ENCODE measurements at places on chromosomes 6 and 20.
A peak's percentile ranks its signal among the peaks of the same experiment; 100 is the strongest.

- no peak for DNase-seq
Measured at GRCh38 chr20:3721912-3722311, 9.5 kb upstream of the SIGLEC1 start.

DNA sequence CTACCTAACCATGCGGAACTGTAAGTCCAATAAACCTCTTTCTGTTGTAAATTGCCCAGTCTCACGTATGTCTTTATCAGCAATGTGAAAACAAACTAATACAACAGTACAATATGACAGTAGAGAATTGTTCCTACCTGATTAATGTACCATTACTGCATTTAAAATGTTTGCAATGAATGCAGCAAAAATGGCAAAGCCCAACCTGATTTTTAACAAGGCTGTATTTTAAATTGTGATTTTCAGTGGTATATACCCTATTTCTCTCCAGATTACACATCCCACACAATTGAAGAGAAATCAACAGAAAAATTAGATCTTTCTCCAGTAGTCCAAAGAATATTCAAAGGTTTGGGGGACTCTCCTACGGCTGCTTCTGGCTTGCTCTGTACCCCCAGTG, 3.3 kb upstream of the PCSK2 start:
- DNase-seq = no peak

- no peak for DNase-seq
Measured at GRCh38 chr20:41135888-41136679, 1.3 kb upstream of the PLCG1 start.

DNA sequence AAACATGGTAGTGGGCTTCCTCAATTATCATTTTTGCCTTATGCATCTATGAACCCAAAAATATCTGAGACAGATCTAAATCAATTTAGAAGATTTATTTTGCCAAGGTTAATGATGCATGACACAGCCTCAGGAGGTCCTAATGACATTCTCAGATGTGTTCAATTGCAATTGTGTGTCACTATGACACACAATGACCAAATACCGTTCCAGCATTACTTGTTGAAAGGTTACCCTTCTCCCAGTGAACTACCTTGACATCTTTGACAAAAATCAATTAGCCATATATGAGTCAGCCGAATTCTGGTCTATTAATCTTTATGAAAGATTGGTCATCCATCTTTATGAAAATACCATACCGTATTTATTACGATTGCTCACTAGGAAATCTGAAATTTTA, 592.5 kb upstream of the GJE1 start:
- DNase-seq = no peak

- no peak for DNase-seq
Measured at GRCh38 chr6:39213195-39213920, 15.9 kb downstream of the KCNK5 start.

DNA sequence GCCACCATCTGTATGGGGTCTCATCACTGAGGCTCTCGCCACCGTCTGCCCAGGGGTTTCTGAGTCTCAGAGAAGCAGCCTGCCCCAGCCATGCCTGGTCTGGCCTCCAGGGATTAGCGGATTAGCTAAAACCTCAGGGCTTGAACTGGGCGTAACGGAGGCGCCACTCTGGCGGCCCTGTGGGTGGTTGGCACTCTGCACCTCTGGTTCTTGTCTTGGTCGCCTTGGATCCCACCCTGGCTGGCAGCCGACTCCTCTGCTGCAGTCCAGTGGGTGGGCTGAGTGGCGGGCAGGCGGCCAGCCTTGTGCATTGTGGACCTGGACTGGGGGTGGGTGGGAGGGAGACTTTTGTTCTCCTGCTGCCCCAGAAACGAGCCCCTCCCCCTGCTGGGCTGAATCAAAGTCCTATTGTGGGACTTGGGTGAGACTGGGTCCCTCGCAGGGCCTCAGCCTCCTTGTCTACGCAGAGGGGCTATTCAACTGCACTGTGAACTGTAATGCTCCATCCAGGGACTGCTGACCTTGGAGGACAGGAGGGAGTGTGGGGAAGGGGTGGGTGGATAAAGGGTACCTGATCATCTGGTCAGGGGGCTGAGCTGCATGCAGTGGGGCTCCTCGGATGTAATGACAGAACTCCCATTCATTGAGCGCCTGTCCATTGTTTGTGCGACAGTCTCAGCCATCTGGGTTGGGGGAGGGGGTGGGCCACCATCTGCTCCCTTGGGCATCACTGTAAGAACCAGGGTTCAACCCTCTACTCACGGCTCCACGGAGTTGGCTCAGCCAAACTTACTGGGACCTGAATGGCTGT, 23.9 kb downstream of the SUN5 start:
- DNase-seq = no peak

DNA sequence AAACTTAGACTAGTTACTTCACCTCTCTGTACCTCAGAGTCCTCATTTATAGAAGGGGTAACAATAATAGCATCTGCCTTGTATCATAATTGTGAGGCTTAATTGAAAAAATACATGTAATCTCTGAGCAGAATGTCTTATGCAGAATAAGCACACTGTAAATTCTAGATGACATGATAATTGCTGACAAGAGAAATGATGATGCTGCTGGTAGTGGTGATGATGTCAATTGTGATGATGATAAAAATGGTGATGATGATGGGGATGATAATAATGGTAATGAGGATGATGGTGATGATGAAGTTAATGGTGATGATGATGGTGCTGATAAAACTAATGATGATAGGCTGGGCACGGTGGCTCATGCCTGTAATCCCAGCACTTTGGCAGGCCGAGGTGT, 346.1 kb upstream of the CDH4 start:
- DNase-seq = no peak

DNA sequence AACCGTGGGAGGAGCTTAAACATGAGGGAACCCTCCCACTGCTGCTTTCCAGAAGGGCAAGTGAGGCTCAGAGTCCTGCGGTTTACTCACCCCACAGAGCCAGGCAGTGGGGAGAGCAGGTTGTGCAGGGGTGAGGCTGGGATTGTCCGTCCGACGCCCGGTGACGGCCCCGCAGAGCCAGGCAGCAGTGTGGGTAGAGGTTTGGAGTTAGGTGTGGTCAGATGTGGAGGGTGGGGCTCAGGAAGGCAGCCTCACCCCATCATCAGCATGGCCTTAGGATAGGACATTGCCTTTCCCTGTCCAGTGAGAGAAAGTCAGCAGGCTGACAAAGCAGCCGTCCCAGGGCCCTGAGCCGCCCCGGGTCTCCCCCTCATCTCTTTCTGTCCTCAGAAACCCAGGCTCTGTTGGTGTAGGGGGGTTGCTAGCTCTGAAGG, 234.6 kb downstream of the DLL1 start:
- DNase-seq = no peak

GRCh38 chr6:127832381-127832780, 68.5 kb downstream of the THEMIS start:
- DNase-seq = no peak

DNA sequence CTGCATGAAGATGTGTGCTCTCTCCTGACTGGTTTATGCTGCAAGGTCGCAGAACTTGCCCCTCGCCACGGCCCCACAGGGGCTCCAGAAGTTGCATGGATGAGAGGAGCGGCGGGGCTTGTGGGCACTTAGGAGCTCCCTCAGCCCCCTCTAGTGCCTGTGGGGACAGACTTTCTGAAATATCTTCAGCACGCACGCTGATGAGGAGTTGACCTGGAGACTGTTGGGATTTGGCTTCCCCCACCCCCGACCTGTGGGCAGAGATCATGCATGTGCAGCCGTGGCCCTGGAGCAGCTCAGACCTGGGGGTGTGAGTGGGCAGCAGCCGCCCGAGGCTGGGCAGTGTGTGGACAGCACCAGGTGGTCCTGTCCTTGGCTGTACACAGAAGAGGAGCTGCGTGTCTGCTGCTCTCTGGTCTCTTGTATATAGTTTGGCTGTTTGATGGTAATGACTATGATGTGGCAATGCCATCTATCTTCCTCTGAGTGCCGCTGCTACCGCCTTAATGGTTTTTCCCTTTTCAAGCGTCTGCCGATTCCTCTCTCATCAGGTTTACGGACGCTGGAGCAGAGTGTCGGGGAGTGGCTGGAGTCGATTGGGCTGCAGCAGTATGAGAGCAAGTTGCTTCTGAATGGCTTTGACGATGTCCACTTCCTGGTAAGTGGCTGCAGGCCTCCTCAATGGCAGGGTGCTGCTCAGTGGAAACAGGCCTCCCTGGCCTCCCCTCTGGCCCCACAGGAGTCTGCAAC, 81.4 kb downstream of the TCP11 start:
- DNase-seq = no peak

DNA sequence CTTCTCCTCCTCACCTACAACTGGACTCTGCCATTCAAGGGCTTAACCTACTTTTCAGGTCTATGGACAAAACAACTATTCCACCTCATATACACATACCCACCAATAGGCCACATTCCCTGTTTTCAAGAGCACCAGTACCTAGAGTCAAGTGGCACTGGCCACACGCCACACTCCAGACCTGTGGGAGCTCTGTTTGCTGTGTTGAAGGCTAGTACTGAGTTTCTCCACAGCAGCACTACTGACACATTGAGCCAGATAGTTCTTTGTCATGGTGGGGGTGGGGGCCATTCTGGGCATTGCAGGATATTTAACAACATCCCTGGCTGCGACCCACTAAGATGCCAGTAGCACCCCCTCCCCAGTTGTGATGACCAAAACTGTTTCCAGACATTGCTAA, 84.1 kb downstream of the RALGAPA2 start:
- no peak for DNase-seq

GRCh38 chr6:167275436-167275835, 15.7 kb upstream of the UNC93A start:
- no peak for DNase-seq

DNA sequence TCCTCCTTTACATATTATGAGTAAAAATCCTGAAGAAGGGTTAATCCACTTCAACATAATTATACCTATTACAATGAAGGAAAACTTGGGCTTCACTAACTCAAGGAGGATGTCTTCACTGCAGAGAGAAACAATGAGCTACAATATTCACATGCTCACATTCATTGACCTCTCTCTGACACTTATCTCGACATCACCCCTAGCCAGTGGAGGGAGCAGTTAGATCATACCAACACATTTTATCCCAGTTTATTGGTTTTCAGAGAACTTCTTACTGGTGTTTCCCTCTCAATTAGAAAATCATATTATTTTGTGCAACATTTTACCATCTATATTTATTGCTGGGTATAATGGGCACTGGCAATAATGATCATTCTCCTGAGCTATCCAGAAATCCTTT, 646.5 kb downstream of the TENT5A start:
- DNase-seq = no peak

GRCh38 chr6:162289972-162290371, 437.6 kb downstream of the PRKN start:
- no peak for DNase-seq

- DNase-seq = no peak
Measured at GRCh38 chr20:32448306-32449056, 90.3 kb downstream of the ASXL1 start.

GRCh38 chr6:15368186-15368585, 122.3 kb downstream of the JARID2 start:
- no peak for DNase-seq

DNA sequence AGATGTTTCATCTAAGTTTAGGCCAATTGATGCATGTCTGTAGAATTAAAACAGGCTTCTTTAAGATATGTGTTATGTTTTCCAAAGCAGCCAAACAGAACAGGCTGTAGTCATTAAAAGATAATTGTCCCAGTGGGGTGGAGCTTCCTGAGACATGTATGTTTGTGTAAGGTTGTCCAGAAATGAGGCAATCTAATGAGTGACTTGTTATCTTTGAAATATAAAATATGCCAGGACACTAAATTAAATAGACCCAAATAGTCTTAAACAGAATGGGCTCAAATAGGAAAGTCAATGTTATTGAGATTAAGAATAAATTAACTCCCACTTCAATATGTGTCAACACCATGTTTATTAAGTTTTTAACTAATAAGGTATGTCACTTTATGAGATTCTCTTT, 204.7 kb upstream of the RNF217 start:
- DNase-seq = no peak

- no peak for DNase-seq
Measured at GRCh38 chr6:1609041-1609647, 571 bp upstream of the FOXC1 start.

- DNase-seq = no peak
Measured at GRCh38 chr6:13765570-13765969, 48.8 kb downstream of the MCUR1 start.

GRCh38 chr20:61861054-61861841, 204.4 kb downstream of the TAF4 start:
- no peak for DNase-seq

DNA sequence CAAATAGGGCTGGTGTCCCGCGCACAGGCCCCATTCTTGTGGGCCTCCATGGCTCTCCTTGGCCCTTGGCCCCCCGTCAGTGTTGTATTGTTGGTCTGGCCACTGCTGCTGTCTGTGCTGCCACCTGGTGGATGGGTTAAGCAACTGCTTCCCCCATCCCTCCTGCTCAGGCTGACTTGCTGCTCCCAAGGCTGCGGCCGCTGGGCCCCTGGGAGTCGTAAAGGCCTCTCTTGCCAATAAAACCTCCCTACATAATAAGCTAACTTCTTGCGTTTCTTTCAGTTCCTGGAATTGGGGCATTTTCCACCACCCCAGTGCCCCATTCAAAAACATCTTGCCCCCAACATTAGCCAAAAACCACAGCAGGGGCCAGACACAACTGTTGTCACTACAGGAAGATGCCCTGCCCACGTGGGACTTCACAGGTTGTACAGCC, 27.1 kb downstream of the CD83 start:
- peak; percentile 65 for DNase-seq

DNA sequence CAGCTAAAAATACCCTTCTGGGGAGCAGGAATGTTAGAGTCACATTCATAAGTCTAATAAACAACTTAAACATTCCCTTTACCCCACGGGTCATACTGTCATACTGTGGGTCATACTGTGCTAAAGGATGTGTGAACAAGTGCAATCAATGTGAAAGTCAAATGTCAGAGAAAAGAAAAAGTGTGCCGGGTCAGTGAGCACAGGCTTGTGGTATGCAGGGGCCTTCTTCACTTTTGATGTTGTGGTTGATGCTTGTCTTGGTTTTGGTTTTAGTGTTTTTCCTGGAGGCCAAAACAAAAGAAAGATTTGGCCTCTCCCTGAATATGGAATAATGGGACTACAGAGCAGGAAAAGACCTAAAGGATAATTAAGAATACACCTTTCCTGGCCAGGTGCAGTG, 267.9 kb upstream of the PLN start:
- no peak for DNase-seq

DNA sequence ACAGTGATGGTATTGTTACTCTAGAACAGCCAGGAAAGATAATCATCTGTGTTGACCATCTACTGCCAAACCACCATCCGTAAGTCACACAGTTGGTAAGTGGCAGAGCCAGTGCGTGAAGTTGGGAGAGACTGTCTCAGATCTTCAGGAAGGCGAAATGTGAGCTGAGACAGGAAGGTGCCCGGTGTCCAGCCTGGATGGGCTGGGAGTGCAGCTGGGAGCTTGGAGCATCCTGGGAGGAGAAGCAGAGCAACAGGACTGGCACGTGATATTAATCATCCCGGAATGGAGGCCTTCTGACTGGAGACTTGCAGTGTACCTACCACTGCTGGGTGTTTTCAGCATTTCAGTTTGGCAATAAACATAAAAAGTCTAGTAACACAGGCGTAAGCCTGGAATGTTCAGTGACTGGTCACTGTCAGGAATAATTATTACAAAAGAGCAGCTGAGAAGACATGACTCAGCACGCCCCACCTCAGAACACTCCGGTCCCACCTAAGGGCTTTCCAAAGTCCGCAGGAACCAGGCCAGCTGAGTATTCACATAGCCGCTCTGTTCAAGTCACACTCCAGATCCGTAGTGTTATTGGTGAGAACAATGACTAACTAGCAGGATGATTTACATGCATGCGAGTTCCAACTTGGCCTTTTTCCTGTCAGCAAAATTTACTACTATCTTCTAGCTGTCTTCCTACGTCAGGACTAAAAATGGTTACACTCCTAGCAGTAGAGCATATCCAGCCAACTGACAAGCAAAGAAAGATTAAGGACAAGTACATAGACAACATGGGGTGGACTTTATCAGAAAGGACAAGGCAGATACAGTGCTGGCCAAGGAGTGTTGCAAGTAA, 45.1 kb upstream of the PNRC1 start:
- no peak for DNase-seq
